SK-MEL-5 (cell line): ENCODE measurements at places on chromosomes 4 and X.

DNA sequence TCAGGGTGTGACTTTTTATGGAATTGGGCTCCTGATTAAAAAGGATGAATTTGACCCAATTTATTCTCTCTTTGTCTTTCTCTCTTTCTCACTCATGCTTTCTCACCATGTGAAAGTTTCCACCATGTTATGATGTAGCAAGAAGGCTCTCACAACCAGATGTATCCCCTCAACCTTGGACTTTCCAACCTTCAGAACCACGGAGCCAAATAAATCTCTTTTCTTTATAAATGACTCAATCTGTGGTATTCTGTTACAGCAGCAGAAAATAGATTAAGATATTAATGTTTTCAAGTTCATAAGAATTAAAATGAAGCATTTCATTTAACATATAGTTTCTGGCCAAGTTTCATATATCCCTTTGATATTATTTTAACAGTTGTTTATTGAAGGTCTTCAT is 698.5 kb downstream of the TRAM1L1 start:
- DNase-seq, result no peak

DNA sequence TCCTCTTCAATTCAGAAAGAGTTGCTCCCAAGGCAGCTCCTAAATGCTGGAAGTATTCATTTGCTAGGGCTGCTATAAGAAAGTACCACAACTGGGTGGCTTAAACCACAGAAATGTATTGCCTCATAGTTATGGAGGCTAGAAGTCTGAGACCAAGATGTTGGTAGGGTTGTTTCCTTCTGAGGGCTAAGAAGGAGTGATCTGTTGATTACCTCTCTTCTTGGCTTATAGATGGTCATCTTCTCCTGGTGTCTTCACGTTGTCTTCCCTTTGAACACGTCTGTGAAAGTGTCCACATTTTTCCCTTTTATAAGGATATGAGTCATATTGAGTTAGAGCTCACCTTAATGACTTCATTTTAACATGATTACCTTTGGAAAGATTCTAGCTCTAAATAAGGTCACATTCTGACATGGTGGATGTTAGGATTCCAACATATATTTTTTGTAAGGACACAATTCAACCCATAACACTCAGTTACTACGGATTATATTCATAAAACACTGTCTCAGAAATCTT is 266.3 kb downstream of the SPATA18 start:
- DNase-seq, result no peak

GRCh38 chrX:150879855-150880807 is 18.3 kb downstream of the CD99L2 start:
- DNase-seq, result no peak

DNA sequence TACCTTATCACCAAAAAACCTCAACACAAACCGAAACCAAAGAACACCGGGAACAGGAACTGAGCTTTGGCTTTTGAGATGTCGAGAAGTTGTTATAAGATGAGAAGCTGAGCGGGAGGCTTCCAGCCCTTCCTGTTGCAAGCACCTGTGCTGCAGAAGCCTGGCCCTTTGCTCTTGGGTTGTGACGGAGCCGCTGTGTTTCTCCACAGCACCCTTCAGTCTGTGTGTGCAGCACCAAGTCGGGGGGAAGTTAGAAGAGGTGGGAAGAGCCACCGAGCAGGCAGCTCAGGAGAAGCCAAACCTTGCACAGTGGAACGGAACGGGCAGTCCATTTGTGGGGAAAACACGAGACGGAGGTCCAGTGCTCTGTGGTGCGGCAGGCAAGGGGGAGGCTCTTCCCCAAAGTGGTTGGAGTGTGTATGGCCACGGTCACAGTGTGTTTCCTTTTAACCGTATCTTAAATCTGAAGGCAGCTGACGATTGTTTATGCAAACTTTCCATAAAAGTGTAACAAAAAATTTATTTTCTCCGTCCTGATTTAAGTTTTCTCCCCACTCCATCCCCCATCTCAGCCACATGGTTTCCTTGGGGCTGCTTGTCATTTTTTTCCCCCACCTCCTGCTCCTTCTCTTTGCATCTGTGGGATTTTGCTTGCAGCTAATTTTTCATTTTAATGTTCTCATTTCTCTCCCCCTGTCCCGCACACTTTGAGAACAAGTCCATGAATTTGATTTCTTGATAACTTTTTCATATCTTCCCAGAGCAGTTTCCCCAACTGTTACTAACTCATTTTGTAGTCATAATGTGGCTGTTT is 123.7 kb downstream of the STOX2 start:
- no peak for DNase-seq

DNA sequence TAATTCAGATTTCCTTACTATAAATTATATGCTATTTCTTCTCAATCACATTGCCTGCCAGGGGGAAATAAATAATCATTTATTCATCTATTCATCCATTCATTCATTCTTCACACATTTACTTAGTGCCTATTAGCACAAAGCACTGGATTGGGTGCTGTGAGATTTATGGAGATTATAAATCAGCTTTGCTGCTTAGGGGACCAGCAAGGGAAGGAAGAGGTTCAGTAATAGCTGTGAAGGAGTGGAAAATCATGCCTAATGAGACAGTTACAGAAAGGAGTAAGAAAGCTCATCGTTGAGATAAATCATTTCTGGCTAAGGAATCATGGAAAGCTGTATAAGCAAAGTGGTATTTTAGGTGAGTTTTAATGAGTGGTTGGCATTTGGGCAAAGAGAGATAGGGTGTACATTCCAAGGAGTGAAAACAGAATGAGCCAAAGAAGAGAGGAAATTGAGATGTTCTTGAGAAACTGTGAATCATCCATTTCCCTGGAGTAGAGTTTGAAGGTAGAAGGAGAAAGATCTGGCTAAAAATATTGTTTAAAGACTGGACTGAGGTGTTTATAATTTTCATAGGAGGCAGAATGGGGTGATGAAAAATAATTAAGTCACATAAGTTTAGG is 9.6 kb downstream of the ARSJ start:
- no peak for DNase-seq
